EL (cell line): ENCODE measurements at places on chromosomes 2 and 18.

DNA sequence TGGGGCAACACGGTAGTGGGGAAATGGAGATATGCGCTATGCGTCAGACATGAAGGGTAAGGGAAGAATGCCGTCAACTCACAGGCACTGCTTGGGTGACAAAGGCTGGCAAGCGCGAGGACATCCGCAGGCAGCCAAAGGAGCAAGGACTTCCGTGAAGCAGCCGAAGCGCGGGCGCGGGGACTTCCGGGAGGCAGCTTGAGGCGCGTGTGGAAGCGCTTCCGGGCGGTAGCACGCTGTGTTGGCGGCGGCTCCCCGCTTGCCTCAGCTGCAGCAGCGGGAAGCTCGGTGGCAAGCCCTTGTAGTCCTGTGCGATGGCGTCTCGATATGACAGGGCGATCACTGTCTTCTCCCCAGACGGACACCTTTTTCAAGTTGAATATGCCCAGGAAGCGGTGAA, at the start of gene PSMA8:
PSMA8 (plus strand) TSS at position 218 of the 400 bp plus-strand sequence; CDS start at position 315, 97 bp downstream.
- DNase-seq: no peak

DNA sequence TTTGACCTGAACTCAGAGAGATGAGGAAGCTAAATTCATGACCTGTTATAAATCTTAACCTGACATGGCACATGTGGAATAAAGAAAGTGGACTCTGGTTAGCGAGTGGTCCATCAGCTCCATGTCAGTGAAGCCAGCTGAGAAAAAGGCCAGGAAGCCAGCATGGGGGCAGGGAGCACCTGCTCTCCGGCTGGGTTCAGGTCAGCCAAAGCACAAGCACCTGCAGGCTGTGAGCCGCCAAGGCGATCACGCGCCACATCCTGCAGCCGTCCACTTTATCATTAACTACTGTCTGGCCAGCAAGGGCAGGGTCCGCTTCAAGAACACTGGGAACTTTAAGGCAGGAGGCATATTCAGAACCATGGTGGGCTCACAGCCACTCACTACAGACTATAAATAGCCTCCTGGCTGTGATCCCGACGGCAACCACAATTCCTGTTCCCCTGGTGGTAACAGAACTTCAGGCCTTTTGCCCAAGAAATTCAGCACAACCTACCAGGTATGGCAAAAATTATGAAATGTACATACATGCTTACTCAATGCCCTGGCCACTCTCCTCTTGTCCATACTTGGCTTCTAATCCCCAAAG, 35.5 kb downstream of the ACVR1 start:
- DNase-seq: no peak

DNA sequence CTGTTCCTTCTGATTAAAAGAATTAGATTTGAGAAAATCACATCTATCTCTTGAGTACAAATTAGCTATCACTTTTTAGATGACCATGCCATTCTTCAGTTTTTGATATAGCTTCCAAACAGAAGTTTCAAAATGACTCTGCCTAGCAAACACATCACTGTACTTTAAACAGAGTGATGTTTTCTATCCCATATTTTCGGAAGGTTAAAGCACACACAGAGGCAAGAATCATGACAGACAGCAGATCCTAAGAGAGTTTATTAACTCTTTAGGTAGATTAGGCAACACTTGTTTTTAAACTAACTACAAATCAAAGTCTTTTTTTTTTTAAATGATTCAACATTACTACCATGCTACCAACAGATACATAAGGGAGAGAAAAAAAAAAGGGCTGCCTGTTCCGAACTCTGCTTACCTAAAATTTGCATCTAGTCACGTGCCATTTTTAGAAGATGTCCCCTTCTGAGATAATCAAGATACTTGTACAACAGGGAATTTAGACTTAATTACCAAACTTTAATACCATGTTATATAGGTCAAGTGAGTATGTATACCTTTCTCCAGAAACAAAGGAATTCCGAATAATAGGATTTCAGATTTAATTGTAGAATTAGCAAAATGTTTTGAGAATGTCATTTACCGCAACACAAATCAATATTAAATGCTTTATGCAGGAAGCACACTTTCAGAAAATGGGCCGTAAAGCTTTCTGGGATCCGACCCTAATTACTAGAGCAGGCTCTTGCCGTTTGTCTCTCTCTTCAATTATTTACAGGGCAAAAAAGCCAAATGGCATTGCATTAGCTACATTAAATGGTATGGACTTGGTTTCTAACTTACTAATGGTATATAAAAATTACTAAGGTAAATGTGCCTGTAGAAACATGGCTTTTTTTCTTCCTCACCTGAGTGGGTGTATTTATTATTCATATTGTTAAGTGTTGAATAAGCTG, 2.6 kb downstream of the RBMS1 start:
- no peak for DNase-seq

GRCh38 chr2:198525211-198525969, 721.0 kb downstream of the PLCL1 start:
- DNase-seq: no peak

- no peak for DNase-seq
Observed at GRCh38 chr2:76270096-76270710, 559.5 kb upstream of the GCFC2 start.

GRCh38 chr2:154433010-154433409, 265.5 kb upstream of the KCNJ3 start:
- DNase-seq: no peak

GRCh38 chr2:200575957-200576356, 9.9 kb upstream of the AOX1 start:
- DNase-seq: peak; percentile 13

DNA sequence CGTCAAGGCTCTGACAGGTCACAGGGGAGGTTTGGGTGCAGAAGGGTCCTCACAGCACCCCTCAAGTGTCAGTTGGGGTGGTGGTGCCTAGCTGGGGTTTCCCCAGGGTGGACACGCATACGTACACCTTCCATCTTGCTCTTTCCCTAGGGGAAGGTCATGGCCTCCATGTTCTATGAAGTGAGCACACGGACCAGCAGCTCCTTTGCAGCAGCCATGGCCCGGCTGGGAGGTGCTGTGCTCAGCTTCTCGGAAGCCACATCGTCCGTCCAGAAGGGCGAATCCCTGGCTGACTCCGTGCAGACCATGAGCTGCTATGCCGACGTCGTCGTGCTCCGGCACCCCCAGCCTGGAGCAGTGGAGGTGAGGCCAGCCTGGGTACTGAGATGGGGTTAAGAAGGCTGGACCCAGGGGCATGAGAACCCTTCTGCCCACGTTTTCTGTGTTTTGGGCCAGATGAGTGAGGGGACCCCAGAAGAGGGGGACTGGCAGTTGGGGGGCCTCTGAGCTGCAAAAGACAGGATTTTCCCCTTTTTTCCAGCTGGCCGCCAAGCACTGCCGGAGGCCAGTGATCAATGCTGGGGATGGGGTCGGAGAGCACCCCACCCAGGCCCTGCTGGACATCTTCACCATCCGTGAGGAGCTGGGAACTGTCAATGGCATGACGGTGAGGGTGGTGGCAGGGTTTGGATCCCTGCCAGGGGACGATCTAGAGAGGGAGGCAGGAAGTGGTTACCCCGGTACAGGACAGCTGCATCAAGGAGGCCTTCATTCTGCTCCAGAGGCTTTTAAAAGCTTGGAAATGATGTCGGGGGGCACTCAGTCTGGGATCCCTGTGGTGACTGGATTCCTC, 20.9 kb downstream of the SLC30A3 start:
- no peak for DNase-seq

- DNase-seq: no peak
Observed at GRCh38 chr18:79510731-79511241, 115.1 kb downstream of the NFATC1 start.

GRCh38 chr2:18763338-18763737, 174.0 kb upstream of the NT5C1B start:
- DNase-seq: no peak

GRCh38 chr18:63859781-63860475, 27.6 kb upstream of the SERPINB2 start:
- DNase-seq: no peak
